ENCODE measurements at places on chromosomes 3 and 15.

- DNase-seq, result no peak
These were observed 45.5 kb downstream of the PPM1L start for GRCh38 chr3:160801386-160802118.

DNA sequence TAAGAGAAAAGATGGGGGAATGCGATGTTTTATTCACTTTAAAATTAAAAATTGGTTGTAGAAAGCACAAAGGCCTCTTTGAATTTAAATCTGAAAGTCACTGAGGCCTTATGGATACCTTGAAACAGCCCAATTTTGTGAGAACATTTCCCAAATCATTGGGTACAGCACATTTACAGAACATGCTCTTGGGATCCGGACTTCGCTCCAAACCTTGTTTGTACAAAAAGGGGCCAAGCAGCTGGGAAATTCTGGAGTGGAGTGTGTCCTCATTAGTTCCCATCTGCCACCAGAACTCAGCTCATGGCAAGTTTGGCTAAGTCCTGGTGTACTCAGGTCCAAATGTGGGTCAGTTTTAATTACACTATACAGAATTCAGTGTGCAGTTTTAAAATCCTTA is 254.2 kb downstream of the ZBTB20 start:
- no peak for DNase-seq

- no peak for DNase-seq
These were observed 1.3 kb downstream of the DENND4A start for GRCh38 chr15:65790694-65791334.

GRCh38 chr3:188278717-188279324 is 124.9 kb downstream of the LPP start:
- DNase-seq, result no peak

GRCh38 chr15:87767516-87767915 is 489.0 kb downstream of the NTRK3 start:
- DNase-seq, result no peak

- no peak for DNase-seq
These were observed 215.2 kb downstream of the PCCB start for GRCh38 chr3:136465296-136465695.

DNA sequence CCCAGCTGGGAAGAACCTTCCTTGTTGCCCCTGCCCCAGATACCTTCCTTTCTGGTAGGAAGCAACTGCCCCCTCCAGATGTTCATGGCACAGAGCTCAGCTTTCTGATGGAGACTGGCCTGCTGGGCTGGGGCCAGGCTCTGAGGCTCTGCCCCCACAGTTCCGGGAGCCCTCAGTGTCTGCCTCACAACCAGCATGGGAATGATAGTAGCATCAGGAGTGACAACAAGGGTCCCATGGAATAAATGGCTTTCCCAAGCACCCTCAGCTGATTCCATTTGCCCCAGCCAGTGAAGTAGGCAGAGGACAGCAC is 65.6 kb upstream of the IQSEC1 start:
- DNase-seq, result no peak

GRCh38 chr15:38598749-38599148 is 34.1 kb upstream of the RASGRP1 start:
- DNase-seq, result no peak

DNA sequence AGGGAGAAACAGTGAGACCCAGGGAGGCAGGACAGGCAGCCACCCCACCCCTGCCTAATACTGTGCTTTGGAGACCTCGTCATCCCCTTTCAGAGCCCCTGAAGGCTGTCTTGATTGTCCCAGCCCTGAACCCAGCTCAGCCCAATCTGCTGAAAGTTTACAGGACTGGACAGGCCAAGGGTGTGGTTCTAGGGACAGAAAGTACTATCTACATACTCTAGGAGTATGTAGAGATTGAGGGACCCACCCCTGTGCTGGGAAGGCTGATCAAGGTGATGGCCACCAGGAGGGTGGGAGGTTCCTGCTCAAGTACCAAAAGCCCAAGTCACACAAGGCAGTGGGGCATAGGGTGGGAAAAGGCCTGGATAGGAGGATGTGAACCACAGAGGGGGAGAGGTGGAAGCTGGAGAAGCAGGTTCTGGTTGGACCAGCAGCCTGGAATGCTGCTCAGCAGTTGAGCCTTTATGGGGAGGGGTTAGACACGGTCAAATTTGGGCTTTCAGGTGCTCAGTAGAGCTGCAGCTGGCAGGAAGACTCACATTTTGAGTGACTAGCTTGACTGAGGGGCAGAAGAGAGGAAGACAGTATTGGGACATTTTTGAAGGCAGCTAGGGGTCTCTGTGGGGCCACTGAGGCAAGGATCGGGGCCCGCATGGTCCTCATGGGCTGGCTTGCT is 6.7 kb downstream of the NBEAL2 start:
- no peak for DNase-seq

DNA sequence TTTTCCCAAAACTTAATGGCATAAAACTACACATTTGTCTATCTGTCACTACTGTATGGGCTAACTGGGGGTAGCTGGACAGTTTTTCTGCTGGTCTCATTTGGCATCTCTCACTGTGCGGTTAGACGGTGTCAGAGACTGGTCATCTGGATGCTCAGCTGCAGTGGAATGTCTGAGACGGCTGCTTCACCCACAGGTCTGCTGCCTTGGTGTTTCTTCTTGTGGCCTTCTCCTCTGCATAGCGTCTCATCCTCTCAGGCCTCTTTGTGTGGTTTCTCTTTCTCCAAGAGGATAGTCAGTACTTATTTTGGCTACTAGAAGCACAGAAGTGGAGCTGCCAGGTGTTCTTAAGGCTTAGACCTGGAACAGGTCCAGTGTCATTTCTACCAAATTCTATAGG is 35.9 kb upstream of the GOLGA6L9 start:
- DNase-seq, result no peak

GRCh38 chr15:98657721-98658120 is 9.4 kb downstream of the IGF1R start:
- no peak for DNase-seq

DNA sequence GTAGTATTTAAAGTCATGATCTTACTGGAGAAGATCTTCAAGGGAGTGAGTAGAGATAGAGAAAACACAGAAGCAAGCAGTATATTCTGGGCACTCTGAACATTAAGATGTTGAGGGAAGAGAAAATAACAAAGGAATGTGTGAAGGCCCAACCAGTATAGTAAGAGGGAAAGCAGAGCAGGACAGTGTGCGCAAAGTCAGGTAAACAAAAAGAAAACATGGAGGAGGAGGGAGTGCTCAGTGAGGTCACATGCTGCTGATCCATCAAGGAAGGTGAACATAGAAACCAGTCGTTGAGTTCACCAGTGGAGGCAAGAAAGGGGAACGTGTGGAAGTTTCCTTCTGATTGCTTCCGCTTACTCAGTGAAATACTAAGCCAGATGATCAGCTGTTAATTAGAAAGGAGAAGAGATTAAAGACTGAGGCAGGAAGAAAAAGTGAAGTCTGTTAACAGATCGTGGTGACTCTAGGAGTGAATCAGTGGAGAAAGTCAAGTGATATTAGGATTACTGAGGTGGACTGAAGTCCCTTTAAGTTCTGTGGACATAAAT is 47.2 kb downstream of the OPA1 start:
- no peak for DNase-seq

DNA sequence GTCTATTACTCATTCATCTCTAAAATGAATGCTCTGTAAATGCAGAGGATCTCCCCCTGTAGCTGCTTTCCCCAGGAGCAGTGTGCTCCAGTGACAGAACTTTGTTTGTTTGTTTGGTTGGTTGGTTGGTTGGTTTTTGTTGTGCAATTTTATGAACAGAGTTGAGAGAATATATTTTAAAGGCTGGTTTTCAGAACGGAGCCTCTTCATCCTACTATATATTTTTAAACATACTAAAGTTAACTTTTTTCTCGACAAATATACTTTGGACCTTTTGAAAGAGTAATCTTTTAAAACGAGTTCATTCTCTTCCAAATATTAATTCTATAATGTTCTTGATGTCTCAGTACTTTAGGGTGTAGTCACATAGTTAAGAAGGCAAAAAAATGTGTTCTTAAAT is 20.2 kb downstream of the RYR3 start:
- DNase-seq, result no peak

DNA sequence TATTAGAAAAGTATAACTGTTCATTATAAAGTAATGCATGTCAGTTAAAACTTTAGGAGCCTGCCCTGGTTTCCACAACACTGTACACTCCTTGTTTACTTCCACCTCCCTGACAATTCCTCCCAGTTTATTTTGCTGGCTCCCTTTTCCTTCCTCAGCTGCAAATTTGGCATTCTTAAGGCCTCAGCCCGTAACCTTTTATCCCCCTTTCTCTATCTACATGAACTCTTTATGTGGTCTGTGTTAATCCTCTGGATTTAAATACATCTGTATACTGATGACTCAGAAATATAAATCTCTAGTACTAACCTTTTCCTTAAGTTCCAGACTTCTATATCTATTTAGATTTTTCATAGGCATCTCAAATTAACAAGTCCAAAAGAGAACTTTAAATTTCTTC is 143.6 kb downstream of the OTOL1 start:
- DNase-seq, result no peak

- DNase-seq, result no peak
These were observed 118.0 kb downstream of the TNIK start for GRCh38 chr3:171342200-171342599.

GRCh38 chr3:174767853-174768382 is 91.2 kb upstream of the NAALADL2 start:
- no peak for DNase-seq

DNA sequence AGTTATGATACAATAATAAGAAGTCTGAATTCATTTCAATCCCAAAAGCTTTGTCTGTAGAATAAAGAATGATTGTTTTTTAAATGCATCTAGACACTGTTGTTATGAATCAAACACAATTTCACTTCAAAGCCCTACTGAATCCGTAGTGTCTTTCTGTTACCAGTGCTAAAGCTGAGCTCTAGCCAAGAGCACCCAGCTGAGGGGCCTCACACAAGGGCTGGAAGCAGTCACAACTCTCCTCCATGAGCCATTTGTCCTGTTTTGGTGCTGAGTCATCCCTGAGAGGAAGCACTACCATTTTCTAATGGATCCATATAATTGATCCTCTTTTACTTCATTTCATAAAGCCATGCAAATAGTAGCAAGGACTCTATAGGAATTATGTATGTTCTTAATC is 158.2 kb upstream of the ANKRD28 start:
- no peak for DNase-seq

GRCh38 chr3:105157766-105158085 is 209.0 kb upstream of the ALCAM start:
- DNase-seq, result no peak

DNA sequence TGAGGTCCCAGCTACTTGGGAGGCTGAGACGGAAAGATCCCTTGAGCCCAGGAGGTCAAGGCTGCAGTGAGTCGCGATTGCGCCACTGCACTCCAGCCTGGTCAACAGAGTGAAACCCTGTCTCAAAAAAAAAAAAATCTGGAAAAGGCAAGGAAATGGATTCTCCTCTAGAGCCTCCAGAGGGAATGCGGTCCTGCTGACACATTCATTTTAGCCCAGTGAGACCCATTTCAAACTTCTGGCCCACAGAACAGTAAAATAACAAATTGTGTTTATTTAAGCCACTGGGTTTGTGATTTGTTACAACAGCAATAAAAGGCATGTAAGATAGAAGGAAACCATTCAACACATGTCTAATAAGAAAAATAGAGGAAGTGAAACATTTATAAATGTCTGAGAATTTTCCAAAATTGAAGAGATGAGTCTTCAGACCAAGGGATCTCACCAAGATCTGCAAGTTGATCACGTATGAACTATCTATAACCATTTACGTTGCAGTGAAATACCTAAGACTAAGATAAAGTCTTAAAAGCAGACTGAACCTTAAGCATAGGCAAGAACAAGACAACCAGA is at the start of gene HTR3E:
Gene HTR3E, plus strand, starts transcription at position 254 of the 573 bp plus-strand sequence. CDS start 466 bp downstream, outside the sequence.
- no peak for DNase-seq

GRCh38 chr15:90624278-90624981 is 92.7 kb upstream of the BLM start:
- no peak for DNase-seq

GRCh38 chr3:16396202-16396601 is 117.3 kb downstream of the RFTN1 start:
- DNase-seq, result no peak

DNA sequence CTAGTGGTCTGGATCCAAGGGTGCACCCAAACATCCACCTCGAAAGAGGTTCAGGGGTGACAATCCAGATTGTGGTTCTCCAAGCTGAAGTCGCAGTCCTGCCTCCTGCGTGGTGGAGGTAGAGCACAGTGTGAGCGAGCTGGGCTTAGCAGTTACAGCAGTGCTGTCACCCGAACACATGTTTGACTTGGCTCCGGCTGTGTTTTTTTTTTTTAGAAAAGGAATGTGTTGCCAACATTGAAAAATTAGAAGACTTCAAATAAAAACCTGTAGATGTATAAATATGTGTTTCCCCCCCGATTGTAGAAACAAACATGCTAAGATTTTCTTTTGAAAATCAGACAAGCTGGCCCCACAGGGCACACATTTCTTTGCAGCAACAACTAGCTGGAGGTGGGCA is 530.8 kb downstream of the SHQ1 start:
- no peak for DNase-seq

DNA sequence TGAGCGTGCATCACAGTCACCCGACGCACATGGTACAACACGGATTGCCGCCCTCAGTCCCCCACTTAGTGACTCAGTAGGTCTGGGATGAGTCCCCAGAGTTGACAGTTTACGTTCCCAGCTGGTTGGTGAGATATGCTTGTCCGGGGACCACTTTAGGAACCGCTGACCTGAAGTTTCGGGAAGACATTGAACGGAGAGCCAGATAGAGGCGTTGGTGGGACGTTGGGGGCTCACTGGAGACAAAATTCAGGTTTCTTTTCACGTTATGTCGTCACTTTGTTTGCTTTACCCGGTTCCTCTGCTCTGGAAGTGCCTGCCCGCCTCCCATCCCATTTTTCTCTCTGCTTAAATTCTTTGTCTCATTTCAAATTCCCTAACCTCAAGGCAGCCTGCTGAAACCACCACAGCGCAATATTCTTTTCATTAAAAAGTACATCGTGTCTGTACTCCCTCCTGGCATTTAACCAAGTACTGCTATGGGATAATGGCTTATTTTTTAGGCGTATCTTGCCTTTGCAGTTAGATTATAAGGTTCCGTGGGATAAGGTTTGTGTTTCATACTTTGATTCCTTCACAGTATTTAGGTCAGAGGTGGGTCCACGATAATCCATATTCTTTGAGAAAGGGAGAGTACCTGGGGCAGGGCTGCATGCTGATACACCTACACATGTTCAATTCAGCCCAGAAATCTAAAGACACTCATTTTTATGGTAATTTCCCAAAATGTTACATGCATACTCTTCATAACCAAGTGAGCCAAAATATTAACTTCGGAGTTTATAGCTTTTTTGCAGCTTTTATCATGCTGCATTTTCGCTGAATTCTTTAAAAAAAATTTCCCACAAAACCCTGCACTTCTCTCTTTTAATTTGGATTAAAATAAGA is 921 bp downstream of the LMLN start:
- DNase-seq, result no peak

GRCh38 chr3:119595639-119596334 is 1.9 kb upstream of the PLA1A start:
- no peak for DNase-seq

- no peak for DNase-seq
These were observed 63.0 kb downstream of the TMEM44 start for GRCh38 chr3:194570235-194570634.

GRCh38 chr15:39345176-39345575 is 235.7 kb upstream of the THBS1 start:
- no peak for DNase-seq

GRCh38 chr3:191762323-191762960 is 301.5 kb downstream of the PYDC2 start:
- DNase-seq, result no peak
